Muscle of back (tissue), 13 donors: ENCODE measurements at places on chromosomes 2 and 18. TPM values are rescaled to one million over a fixed set of nuclear protein-coding genes. Genes with fewer than 3 reads are reported as not detected.
A peak's percentile ranks its signal among the peaks of the same experiment; 100 is the strongest.

Gene ELOA2
- not detected for polyA plus RNA-seq

Gene ITGA6
- polyA plus RNA-seq: 89.1 TPM

Gene CMPK2
- polyA plus RNA-seq: 3.1 TPM

Gene ANTXR1
- polyA plus RNA-seq: 165 TPM

DNA sequence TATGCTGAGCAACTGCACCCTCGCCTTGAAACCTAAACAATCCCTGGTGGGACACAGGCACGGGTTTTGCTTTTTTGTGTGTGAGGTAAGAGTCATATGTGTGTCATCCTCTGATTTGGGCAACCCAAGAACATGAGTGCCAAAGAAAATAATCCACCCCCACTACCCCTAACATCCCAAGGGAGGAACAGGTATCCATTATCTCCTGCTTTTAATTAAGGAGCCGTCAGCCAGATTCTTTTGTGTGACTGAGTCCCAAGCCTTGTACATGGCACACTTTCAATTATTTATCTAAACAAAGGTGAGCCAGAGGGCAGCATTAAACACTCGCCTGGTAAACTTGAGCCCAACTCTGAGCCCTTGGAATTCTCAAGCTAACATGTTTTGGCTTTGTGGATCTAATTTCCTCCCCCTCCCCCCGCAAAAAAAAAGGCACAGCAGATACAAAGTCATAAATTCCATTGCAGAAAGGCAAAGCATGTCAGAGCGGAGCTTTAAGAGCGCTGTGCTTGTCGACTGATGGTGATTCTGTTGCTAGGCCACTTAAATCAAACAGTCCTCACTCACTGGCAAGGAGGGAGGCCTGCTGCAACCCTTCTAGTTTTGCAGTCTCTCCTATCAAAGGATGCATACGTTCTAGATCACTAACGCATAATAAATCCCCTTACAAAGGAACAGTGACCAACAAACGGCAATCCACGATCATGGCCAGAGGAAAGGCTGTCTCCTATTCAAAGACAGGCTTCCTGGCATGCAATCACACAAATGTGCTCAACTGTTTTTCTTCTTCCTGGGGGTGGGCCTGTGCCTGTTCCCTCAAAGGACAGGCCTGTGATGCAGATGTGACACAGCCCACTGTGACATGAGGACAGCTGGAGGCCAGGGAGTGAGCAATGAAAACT lies 143.5 kb upstream of the LMAN1 start:
- peak; percentile 85 for DNase-seq

DNA sequence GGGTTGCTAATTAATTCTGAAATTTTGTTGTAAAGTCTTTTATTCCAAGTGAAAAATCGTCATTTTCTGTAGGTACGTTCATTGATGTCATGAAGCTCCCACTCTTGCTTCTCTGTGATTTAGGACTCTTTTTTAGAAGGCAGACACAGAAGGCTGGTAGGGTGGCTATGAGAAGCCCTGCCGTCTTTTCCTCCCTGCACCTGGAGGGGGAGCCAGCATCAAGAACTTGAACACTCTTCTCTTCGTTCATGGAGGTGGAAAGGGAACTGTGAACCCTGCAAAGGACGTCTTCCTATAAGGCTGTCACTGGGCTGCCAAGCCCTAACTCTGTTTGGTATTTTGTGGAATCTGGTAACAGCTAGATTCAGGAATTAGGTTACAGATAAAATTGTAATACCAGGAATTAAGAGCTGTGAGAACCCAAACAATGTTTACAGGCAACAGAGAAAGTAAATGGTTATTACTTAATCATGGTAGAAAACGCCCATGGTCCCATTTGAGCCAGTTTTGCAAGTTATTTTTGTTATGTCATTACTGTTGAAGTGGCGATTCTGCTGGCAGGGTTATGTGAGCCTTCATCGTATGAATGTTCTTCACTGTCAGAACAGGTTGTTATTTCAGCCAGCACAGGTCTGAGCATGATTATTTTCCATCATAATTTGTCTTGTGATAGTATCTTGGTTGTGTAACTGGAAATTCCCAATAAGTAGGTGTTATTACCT lies 112.2 kb downstream of the OSBPL6 start:
- DNase-seq: peak; percentile 8

DNA sequence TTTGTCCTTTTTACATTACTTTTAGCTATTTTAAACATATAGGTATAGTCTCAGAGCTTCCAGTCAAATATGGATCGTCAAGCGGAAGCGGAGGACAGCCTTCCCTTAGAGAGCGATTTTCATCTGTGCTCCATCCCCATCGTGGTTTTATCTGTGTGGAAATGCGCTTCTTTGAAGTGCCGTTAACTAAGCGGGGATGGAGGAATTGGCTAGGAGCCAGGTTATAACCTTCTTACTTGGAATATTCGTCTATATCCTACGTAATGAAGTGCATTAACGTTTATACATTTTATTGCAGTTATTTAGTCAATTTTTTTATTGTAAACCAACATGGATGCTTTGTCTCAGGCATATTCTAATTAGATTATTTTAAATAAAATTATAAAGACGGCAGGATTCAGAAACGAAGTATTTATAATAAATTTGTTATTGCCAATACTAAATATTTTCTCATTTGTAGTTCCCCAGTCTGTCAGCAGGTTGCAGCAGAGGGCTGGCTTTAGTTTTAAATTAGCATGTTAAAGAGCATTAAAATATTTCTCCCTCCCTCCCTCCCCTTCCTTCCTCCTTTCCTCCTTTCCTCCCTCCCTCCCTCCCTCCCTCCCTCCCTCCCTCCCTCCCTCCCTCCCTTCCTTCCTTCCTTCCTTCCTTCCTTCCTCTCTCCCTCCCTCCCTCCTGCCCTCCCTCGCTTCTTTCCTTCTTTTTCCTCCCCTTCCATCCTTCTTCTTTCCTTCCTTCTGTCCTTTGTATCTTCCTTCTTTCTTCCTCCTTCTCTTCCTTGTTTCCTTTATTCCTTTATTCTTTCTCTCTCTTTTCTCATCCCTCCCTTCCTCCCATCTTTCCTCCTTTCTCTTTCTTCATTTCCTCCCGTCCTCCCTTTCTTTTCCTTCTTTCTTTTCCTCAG lies 80.6 kb upstream of the DOCK10 start:
- DNase-seq: no peak

GRCh38 chr2:187890690-187891089 lies 336.5 kb upstream of the TFPI start:
- DNase-seq: no peak
